ENCODE measurements at places on chromosomes 2 and 18.

- DNase-seq: no peak
Measured at GRCh38 chr2:210445116-210445707, 31.3 kb downstream of the LANCL1 start.

DNA sequence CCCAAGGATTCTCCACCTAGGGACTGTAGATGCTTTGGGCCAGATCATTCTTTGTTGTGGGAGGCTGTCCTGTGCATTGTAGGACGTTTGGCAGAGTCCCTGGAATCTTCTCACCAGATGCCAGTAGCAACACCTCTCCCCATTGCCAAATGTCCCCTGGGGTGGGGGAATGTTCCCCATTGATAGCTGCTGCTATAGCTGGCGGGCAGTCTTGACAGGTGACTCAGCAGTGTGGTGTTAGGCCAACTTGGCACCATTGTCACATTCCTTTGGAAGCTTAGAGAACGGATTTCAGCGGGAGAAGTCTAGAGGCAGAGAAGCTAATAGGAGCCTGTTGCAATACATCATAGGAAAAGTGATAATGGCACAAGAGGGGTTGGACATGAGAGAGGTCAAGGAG, 495.7 kb upstream of the SMIM21 start:
- DNase-seq: no peak

- DNase-seq: peak; percentile 47
Measured at GRCh38 chr2:29000481-29000880, 19.4 kb downstream of the TOGARAM2 start.

- DNase-seq: no peak
Measured at GRCh38 chr2:54194761-54195750, 61.0 kb downstream of the TSPYL6 start.

- DNase-seq: no peak
Measured at GRCh38 chr2:9099341-9099751, 95.9 kb upstream of the MBOAT2 start.

- no peak for DNase-seq
Measured at GRCh38 chr2:116732322-116732721, 1082.2 kb upstream of the DDX18 start.

DNA sequence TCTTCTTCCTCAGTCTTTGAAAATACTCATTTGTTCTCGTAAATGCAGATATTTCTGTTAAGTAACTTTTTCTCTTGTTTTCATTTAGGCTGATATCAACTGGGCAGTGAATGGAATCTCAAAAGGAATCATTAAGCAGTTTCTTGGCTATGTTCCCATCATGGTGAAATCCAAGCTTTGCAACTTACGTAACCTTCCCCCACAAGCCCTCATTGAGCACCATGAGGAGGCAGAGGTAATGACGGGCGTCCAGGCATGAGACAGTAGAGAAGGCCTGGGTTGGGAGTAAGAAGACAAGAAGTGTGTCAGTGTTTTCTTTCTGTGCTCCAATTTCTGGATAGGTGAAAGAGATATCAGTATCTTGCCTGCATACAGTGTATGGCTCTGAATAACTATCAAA, 5.1 kb downstream of the POLR1B start:
- DNase-seq: no peak

DNA sequence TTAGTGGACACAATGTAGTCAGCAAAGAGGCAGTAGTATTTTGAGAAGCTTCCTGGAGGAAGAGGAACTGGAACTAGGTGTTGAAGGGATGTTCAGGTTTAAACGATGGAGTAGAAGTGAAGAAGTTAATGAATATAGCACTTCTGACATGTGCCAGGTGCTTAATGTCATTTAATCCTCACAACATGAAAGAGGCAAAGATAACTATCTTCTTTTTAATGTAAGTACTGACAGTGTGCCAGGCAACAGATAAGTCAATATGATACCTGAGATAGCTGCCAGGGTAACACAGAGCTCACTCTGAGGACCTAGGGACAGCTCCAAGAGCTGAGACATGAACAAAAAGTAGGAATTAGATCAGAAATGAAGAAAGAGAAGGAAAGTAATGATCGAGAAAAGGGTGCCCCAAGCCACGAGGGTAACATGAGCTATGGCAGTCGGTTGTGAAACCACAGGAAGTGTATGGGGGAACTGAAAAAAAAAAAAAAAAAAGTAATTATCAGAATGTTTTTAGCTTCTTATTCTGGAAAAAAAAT, 140.7 kb downstream of the RNF144A start:
- DNase-seq: no peak

GRCh38 chr2:165281387-165281786, 42.2 kb downstream of the SCN2A start:
- DNase-seq: no peak

DNA sequence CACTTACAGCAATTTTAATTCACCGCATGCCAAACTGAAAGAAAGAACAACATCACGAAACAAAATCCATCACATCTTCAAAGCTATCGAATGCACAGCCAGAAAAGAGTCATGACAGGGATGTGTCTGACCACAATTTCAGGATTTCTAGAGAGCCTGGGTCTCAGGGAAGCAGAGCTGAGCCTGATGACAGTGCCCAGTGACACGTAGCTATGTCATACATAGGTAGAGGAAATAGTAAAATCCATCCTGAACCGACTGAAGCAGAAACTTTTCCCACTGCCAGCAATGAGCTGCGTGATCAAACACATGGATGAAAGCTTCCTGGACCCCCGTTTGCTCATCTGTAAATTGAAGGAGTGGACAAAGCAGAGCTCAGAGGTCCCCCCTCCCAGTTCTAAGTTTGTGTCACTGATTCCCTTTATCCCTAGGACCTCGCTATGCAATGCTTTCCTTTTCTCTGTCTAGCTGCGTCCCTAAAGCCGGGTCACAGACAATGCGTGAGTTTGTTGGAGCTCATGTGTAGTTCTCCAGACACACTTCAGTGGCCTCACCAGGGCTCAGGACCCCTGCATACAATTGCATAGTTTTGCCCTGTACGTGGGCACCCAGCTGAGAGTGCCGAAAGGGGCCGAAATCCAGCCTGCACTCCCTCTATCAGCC, 37.6 kb downstream of the CCBE1 start:
- DNase-seq: no peak

DNA sequence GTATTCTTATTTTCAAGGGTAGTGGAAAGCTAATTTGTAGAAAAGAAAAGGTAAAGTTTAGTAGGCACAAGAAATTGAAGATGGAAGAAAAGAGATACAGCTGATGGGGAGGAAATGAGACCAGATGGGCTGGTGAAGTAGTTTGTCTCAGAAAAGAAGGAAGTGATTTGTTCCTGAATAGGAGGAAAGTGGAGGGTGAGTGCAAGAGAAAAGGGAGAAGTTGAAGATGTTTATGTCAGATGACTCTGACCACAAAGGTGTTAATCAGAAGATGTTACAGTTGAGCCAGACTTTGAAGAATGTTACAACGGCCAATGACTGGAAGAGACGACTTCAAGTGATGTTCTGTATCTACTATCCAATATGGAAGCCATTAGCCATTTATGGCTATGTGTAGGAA, 21.2 kb downstream of the ZSCAN30 start:
- no peak for DNase-seq

DNA sequence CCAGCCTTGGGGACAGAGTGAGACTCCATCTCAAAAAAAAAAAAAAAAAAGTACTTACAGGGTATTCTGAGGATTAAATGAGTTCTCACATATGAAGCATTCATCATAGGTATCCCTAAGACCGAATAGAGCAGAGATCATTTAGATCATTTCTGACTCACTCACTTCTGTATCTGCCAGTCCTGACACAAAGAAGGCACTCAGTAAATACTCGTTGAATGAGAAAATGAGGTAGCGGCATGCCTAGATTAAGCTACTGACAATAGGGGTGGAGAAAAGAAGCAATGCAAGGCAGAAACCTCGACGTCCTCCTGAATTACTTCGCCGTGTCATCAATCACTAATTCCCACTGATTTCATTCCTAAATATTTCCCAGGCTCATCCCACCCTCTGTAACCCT, 103.8 kb downstream of the GREB1L start:
- DNase-seq: no peak

GRCh38 chr2:201925056-201925455, 108.6 kb upstream of the FZD7 start:
- DNase-seq: no peak

- no peak for DNase-seq
Measured at GRCh38 chr2:127575941-127576432, 40.5 kb downstream of the MYO7B start.

GRCh38 chr18:74351354-74351753, 35.7 kb downstream of the C18orf63 start:
- no peak for DNase-seq

Data from T-helper 22 cell (primary cell).